CD4-positive, alpha-beta T cell treated with Interleukin-1 beta for 1 hour (primary cell): ENCODE measurements at places on chromosomes 4 and X.

DNA sequence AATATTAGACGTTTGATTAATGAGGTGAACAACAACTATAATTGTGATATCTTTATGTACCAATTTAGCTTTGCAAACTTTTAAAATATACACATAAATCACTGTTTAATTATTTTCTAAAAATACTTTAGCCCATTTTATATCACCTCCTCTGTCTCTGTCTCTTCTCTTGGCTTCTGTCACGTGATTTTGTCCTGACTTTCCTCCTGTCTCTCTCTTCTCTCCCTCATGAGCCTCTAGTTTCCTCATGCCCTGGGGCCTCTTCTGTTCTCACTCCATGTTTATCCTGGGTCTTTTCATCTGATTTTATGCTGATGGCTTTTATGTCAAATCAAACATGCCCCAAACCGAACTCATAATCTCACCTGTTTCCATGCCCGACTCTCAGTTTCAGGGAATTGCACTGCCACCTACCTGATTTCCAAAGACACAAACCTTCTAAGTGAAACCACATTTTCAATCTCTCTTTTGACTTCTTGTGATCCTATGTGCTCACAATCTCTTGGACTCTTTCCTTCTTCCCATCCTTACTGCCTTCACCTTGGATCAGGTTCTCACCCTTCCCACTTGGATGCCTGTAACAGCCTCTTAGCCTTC lies 303.0 kb upstream of the GALNT7 start:
- no peak for DNase-seq

DNA sequence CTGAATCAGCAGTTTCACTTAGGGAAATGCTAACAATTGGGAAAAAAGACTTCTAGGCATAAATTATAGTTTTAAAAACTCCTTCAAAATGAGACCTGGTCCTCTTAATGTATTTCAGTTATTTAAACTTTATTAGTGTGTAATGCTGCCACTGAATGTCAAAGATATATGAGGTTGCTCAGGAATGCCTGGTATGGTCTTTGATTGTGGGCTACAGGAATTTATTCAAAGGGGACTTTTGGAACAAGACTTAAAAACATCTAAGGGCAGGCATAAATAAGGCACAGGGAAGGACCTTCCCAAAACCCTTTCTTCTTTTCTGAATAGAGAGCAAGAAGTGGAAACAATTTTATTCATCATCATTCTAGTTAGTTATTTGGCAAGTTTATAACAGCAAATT lies 439.1 kb downstream of the TLL1 start:
- DNase-seq: no peak

- DNase-seq: peak; percentile 37
Observed at GRCh38 chr4:41963105-41963504, 18.5 kb upstream of the DCAF4L1 start.

DNA sequence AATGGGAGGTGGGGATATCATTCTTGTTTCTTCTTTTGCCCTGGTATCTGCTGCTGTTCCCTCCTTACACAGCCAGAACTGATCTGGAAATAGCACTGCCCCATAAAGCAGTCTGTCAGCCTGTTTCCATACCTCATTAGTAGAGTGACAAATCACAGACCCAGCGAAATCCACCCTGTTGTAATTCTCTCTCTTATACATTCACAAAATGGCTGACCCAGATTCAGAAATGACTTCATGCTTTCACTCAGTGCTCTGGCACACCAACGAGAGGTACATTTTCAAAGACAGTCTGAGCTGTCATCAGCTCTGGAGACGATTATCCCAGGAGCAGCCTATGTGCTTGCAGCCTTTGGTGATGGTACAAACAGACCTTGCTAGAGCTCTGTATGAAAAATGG lies 164.6 kb downstream of the AFF2 start:
- no peak for DNase-seq

DNA sequence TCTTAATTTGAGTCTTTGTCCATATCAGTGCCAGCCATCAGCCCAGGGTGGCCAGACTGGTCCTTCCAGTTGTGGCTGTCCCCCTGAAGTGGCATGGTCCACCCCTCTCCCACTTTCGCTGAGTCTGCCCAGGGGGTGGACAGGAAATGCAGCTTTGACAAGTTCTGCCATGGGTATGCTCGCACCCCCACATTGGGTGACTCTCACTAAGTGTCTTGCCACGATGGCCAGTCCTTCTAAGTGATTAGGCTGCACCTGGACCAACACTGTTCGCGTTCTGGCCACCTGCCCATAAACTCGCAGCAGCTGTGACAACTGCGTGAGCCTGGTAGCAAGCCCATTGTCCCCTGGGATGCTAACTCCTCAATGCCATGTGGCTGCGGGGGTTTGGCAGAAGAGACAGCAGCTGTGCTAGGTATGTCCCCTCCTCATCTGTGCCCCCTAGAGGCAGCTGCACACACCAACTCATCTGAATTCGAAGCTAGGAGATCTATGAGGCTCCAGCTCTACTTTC lies 10.0 kb upstream of the LNX1 start:
- no peak for DNase-seq

GRCh38 chr4:101831816-101832215 lies 41.3 kb downstream of the BANK1 start:
- no peak for DNase-seq

- no peak for DNase-seq
Observed at GRCh38 chr4:15482842-15483241, 13.2 kb downstream of the CC2D2A start.

GRCh38 chr4:106529348-106530023 lies 160.9 kb upstream of the GIMD1 start:
- DNase-seq: no peak

- no peak for DNase-seq
Observed at GRCh38 chrX:23883737-23884354, 23.9 kb downstream of the APOO start.

- DNase-seq: no peak
Observed at GRCh38 chr4:15148691-15149090, 146.4 kb downstream of the CPEB2 start.

DNA sequence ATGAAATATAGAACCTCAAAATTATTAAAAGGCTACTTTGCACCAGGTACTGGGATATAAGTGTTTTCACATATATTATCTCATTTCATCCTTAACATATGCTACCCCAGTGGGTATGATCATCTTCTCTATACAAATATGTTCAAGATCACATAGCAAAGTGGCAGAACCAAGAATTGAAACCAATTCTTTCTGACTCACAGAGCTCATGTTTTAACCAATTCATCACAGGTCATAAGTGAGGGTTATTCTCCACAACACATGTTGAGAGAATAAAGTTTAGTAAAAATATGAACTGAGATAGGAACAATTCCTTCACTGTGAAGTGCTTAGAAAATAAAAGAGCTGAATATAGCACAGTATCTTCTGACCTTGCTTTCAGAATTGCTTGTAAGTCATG lies 442.9 kb upstream of the RASGEF1B start:
- DNase-seq: no peak

DNA sequence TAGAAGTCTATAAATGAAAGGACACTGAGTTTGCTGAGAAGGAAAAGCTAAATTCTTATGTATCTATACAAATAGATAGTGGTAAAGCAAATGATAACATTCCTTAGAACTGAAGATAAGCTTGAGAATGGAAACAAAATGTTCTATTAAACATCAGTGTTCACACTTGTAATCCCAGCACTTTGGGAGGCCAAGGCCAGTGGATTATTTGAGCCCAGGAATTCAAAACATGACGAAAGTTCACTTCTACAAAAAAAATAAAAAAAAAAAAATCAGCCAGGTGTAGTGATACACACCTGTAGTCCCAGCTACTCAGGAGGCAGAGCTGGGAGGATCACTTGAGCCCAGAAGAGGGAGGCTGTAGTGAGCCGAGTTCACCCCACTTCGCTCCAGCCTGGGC lies 199.8 kb downstream of the COMMD8 start:
- DNase-seq: no peak

DNA sequence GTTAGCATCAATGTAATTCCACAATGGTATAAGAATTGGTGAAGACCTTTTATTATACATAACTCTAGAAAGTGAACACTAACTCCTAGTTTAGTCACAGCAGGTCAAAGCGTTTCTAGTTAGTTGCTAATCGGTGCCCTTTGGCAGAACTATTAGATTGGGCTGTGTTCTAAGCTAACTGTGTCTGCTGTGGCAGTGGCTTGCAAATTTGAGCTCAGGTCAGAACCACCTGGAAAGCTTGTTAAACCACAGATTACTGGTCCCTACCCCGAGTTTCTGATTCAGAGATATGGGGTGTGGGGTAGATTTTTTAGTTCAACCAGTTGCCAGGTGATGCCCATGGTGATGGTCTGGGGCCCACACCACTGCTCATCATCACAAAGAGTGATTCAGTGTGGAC lies 332.1 kb downstream of the UNC5C start:
- DNase-seq: no peak

DNA sequence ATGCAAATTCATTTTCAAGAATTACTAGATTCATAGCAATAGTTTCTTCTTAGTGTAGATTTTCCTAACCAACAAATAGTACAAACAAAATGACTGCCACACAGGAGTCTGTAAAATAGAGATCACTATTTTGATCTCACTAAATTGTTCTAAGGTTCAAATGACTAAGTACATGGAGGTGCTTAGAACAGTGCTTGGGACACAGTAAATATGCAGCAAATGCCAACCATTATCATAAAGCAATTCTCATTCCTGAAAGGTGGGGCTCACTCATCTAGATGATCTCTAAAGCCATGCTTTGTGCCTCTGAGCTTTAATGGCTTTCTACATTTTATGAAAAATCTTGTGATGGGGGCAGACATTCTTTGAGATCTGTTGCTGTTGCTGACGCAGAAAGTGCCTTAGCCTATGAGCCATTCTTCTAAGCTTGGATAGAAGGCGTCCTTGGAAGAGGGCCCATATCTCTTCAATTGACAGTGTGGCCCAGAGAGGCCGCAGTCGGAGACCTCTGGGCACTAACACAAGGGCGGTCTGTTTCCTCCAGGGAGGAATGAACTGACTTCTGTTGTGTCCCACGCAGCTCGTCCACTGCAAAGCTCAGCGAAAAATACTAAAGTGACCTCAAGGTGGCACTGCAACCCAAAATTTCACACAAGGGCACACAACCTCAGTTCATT lies 23.5 kb downstream of the TLR10 start:
- DNase-seq: peak; percentile 52

GRCh38 chrX:25084446-25084845 lies 68.7 kb upstream of the ARX start:
- no peak for DNase-seq

DNA sequence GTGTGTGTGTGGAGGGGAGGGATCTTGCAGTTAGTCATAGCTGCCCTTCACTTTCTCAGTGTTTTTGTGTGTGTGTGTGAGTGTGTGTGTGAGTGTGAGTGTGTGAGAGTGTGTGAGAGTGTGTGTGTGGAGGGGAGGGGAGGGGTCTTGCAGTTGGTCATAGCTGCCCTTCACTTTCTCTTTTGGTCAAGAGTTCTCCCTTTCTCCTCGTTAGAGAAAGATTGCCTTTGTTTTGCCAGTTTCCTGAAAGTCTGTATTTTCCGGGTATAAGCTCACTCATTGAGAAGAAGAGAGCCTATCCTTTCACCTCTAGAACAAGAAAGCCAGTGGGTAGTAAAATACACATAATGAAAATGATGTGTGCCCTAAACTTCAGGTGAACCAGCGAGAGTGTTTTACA lies 75.2 kb upstream of the ENPP6 start:
- no peak for DNase-seq

DNA sequence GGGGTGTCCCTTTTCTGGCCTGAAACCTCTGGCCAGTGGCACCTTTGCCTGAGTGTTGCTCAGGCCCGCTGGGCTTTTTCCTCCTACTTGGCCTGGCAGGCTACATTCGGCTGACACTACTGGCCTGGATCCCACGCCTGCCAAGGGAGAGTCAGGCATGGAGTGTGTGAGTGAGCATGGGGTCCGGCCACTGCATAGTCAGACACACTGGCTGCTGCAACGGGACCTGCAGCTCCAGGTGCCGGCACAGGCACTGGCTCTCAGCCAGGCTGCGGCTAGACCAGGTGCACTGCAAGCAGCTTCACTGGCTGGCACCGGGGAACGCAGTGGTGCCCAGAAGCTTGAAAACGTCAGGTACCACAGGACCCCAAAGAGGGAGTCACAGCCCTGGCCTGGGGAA lies 434.9 kb downstream of the ARHGAP24 start:
- no peak for DNase-seq

DNA sequence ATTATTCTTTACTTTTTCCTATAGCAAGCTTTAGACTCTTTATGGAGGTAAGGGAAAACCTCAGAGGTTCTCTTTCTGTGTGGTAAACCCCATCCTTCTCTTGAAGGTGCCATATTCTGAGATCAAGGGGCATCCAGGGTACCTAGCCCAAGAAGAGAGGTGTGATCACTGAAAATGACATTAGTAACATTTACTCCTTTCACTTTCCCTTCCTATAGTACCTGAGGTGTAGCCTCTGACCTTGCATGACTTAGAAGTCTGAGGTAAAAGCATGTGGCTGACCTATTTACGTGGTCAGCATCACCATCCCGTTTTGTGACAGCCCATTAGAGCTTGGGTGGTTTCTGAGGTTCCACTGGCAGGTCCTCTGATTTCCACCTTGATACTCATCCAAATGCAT lies 25.7 kb downstream of the SGMS2 start:
- DNase-seq: no peak

DNA sequence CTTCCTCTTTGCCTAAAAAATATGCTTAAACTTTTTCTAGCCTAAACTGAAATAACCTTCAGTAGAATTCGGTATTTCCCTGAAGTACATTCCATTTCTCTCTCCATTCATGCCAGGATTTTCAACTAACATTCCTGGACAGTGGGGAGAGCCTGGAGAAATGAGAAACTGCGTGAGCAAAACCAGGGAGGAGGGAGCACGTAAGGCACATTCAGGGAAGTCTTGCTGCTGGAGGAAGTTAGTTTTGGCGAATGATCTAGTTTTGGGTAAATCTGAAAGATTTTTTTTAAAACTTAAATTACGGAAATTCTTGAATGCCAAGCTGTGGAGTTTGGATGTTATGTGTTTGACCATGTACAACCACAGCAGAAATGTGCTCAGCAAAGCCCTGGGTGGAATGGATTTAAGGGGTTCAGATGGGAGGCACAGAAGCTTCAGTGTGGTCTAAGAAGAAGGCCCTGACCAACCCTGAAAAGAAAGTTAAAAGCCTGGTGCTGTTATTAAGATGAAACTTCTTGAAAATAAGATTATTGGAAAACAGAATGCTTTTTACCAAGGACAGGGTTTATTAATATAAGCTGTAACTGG lies 347.8 kb downstream of the ANK2 start:
- DNase-seq: no peak

DNA sequence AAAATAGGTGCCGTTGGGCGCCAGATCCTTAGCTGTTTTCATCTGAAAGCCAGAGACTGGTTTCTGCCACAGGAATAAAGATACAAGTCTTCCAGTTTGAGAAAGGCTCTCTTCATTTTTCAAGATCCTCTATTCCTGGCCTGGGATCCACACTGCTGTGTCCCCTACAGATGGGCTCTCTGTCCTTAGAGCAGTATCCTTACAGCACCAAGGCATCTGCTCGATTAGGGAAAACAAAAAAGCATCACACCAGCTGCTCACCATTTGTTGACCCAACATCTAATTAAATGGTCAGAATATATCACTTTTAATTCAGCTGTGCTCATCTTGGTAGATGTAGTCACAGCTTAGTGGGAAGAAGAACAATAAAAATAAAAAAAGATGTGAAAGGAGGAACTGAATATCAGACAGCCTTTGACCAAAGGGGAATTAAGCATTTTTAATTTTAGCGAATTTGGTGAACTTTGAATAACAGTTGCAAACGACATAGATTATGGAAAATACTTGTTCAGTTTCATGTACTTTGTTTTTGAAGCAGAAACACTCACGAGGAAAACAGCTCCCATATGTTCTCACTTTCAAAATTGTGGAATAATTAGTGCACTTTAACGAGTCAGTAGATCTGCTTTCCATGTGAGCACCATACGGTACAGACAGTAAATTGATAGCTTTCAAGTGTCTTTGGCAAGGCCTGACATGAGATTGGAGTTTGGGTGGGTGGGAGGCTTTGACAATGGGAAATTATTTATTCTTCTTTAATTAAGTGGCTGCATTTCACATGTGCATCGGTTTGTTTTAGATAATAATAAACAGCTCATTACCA lies 148.4 kb upstream of the CLNK start:
- DNase-seq: no peak
